ENCODE measurements at places on chromosomes 6 and 20.

DNA sequence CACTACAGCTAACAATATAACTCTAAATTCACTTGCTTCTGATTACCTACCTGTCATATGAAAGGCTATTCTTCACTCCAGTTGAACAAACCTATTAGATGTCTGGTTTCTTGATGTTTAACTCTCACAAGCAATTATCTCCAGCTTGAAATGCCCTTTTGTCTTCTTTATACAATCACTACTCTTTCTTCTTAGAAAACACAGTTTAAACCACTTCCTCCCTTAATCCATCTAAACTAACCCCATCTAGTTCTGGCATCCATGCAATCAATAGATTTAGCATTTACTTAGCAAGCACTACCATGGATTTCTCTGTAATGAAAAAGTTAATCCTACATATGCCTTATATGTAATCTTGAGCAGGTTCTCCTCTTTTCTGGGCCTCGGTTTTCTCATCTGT, 127.3 kb downstream of the ATXN1 start:
- DNase-seq: no peak

DNA sequence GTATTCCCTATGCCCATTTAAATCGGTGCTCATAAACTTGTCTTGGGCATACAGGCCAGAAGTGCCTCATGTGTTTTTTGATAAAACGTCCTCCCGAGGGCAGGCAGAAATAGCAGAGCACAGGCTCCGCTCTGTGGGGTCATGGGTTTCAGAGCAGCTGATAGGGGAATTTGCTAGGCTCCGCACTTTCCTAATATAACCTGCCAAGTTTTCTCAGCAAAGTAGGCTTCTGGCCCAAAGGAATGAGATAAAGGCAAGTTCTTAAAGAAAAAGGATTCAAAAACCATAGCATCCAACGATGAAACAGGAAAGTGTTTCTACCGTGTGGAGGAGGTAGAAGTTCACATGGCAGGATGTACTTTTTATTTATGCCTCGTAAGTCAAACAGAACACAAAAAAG, 69.8 kb upstream of the RALGAPA2 start:
- no peak for DNase-seq

GRCh38 chr20:18847226-18847755, 33.7 kb downstream of the SCP2D1 start:
- no peak for DNase-seq

DNA sequence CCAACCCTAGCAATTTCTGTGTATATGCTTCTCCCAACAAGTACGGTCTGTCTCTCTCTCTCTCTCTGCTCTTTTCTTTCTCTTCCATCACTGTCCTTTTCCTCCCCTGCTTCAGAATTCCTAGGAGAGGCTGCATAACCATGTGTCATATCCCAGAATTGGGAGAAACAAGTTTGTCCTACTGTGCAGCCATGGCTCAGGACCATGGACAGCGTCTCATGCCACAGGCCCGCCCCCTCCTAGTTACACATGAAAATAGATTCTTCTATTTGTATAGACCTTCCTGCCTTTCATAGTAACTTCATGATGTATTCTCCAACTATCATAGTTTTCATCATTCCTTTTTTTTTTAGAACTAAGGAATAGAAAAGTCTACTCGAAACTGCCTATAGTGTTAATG, 98.0 kb downstream of the FNDC1 start:
- DNase-seq: no peak

DNA sequence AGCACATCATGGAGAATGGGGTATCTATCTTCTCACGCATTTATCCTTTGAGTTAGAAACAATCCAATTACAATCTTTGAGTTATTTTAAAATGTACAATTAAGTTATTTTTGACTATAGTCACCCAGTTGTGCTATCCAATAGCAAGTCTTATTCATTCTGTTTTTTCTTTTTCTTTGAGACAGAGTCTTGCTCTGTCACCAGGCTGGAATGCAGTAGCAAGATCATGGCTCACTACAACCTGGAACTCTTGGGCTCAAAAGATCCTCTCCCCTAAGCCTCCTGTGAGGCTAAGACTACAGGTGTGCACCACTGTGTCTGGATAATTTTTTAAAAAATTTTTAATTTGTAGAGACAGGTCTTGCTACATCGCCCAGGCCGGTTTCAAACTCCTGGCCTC, 201.5 kb upstream of the ZNF217 start:
- DNase-seq: no peak

DNA sequence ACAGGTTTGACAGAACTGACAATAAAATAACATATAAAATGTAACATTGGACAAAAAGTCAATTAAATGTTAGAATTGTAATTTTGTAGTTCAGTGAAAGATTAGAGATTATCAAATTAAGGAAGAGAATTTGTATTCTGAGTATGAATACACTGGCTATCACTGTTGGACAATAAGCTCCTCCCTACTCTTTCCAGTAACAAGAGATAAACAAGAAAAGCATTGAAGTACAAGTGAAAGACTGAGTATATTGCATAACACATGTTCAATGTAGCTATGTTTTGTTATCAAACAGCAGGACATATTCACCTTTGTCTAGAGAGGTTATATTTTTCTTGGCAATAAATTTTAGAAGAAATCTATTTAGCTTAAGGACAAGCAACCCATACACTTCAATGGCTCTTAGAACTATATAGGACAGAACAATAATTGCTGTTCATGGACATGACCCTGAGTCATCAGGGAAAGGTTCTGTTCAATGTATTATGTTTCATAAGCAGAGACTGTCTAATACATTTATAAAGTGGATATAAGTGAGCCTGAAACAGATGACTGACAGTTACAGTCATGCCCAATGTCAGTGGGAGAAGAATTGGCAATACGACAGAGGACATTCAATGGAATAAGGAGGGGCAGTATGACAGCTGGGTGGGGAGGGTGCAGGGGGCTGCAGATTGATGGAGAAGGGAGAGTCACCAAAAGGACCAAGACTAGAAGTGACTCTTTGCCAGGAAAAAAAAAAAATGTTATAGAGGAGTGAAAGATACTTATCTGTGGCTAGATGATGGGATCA, 520.4 kb downstream of the FRK start:
- DNase-seq: no peak

DNA sequence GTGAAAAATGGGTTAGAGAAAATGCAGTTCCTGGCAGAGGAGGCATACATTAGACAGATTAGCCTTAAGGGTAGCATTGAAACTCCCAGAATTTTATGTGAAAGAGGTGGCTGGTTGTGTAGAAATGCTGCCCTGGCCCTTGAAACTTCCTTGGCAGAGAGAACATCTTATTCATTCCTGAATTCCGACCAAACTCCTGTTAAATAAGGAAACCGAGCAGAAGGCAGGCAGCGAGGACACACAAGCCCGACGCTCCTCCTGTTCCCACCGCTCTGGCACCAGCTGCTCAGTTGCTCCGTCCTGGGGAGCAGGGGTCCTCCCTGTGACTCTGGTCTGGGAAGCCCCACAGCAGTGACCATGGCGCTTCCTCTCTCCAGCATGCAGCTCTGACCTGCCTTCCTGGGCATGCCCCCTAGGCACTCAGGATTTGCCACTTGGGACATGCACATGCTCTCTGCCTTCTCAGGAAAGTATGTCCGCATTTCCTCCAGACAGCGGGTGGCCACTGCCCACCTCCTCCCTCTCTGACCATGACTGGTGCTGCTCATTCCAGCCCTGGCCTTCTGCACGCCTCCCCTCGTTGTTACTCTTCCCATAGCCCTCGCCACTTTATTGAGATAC, 35.2 kb upstream of the CLDN20 start:
- DNase-seq: no peak

DNA sequence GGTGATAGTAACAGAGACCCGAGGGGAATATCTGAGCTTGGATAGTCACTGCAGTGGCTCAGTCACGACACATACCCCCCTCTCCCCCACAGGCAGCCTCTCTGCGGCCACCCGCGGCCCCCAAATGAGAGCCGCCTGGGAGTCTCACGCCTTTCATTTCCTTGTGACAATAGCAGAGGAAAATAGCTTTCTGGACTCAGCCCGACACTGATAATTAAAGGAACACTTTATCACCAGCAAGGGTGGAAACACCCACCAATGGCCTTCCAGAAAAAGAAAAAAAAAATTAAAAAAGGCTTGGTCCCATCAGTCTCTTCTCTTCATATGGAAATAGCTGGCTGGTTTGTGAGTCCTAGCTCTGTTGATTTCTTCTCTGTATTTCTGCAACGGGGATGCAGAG, 35.1 kb upstream of the KCNG1 start:
- DNase-seq: no peak

- DNase-seq: no peak
Observed at GRCh38 chr6:155093430-155093829, 98.3 kb downstream of the TIAM2 start.

- no peak for DNase-seq
Observed at GRCh38 chr6:140228491-140228890, 854.0 kb upstream of the CITED2 start.

- DNase-seq: no peak
Observed at GRCh38 chr6:52161689-52162438, 24.3 kb upstream of the IL17A start.

DNA sequence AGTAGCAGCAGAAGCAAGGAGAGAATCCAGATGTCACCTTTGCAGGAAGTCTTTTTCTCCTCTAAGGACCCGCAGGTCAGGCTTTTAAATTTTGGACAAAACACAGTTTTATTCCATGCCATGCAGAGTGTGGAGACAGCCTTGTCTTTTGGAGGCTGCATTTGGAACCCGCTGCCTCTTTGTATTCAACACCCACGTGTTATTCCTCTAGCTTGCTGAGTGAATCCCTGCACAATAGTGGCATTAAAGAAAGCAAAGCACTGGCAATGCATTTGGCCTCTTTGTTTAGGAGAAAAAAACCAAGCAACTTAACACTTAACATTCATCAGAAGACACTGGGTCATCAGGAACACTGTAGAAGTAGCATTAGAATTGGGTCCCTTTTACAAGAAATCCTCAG, 43.5 kb downstream of the TFAP2B start:
- DNase-seq: no peak

DNA sequence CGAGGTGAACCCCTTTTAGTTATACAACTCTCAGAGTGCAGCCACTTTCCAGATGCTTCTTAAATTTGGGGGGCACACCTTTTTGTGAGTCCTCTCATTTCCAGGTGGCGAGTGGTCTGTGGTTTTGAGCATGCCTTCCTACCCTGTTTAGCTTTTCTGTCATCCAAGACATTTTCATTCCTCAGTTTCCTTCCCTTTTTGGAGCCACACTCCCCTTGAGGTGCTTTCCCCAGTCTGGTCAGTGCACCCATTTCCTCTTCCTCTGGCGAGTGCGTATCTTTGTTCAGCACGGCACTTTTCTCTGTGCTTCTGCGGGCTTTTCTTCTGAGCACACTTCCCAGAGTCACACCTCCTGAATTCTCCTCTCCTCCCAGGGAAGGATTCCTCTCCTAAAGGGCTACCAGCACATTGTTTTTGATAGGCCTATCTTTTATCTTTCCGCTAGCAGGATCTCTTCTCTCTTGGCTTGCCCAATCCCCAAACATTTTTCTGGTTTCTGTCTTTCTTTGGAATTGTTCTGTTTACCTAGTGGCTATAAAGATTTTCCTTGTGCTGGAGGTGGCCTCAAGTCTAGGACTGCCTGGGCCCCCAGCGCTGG, 1.4 kb downstream of the PHF20 start:
- peak; percentile 31 for DNase-seq

DNA sequence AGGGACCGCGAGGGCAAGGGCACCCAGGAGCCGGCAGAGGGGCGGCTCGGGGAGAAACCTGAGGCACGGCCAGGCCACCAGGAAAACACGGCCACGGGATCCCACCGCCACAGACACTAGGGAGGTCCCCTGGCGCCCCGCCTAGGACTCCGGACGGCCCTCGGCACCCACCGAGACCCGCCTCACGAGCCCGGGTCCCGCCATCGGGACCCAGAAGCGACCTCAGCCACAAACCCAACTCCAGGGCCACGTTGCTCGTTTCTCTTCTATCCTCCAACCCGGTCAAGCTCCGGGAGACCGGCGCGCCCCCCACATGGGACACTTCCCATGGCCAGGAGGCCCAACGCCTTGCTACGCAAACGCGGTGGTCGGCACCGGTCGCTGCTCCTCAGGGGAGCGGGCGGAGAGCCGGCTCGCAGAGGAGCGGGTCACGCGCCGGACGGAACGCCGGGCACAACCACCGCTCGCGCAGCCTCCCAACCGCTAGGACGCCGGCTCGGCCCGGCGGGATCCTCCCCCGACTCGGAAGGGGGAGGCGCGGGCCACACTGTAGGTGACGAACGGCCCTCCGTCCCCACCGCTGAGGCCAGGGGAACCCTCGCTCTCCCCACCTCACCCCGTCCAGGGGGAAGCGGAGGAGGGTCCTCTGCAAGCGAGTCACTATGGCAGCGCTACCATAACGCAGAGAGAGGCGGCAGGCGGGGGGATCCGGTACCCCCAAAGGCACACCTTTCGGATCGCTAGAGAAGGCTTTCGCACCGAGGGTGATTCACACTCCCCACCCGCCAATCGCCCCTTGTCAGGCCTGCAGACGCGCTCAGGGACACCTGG, 1514.1 kb upstream of the DEFB115 start:
- DNase-seq: no peak

GRCh38 chr20:4076671-4077070, 61.3 kb upstream of the RNF24 start:
- no peak for DNase-seq

DNA sequence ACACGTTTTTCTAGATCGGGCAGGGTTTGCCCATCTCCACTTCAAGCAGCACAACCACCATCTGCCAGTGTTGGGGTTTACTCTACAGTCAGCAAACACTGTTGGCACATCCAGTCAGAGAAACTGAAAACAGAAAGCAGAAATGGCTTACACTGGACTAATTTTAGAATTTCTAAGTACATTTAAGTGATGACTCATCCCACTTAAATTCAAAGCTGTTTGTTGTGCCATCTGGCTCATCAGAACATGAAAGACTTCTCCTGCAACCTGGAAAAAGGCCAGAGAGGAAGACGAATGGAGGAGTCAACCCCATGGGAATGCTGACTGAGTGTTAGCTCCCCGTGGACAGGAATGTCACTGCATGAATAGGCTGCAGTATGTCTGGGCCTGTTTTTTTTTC, 21.8 kb downstream of the FAM209B start:
- no peak for DNase-seq

- DNase-seq: no peak
Observed at GRCh38 chr6:118770835-118771234, 119.4 kb upstream of the CEP85L start.

GRCh38 chr6:26331218-26332073, 33.6 kb upstream of the BTN3A2 start:
- DNase-seq: peak; percentile 52

GRCh38 chr6:3755637-3756545, 4.4 kb upstream of the PXDC1 start:
- no peak for DNase-seq

GRCh38 chr6:4599924-4600323, 176.3 kb upstream of the CDYL start:
- no peak for DNase-seq

DNA sequence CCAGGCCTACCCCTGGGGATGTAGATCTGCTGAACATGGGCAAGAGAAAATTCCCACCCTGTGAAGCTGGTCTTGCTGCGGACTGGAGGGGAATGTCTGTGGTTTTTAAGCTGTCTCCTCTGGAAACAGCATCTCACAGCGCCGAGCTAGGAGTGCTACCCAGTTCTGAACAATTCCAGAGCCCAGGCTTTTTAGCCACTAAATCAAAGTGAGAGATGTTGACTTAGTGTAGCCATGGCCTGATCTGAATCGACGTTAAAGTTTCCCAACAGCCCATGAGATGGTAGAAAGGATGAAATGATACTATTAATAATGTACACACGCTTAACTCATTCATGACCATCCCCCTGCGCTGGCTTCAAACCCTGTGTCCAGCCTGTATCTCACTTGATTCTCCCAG, 63.7 kb downstream of the KCNB1 start:
- no peak for DNase-seq

GRCh38 chr6:67630146-67630545, 1004.9 kb upstream of the ADGRB3 start:
- DNase-seq: no peak

GRCh38 chr6:53616450-53617357, 48.9 kb downstream of the KLHL31 start:
- no peak for DNase-seq

All from activated CD4-positive, CD25-positive, alpha-beta regulatory T cell treated with anti-CD3 and anti-CD28 coated beads, Interleukin-2, amount 50 U/mL, for 72 hours (primary cell).